Lower lobe of right lung (tissue), 2 donors: ENCODE measurements at places on chromosomes 3 and 15. TPM values are rescaled to one million over a fixed set of nuclear protein-coding genes. Genes with fewer than 3 reads are reported as not detected.

DNA sequence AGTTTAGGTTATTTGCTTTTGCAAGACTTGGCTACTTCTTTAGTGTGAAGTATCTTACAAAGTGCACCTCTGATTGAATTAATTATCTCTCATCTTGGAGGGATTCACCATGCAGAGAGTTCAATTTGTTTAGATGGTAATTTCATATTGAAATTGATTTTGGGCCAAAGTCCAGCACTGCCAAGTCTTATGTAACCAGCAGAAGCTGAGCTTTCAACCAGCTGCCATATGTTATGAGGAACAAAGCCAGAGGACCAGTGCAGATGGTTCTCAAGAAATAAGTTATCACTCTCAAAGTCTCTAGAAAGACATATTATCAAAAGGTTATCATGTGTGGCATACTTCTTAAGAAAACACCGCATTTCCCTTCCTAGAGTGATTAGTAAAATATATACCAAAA, 29.0 kb downstream of the ABHD6 start:
- DNase-seq, result no peak
- H3K4me1 ChIP-seq, result no peaks in the 10 kb centered on the region
- no peak overlapping the region for H3K27ac ChIP-seq
- no peaks in the 10 kb centered on the region for H3K27me3 ChIP-seq
- H3K36me3 ChIP-seq, result peaks cover 32% of the 10 kb centered on the region

DNA sequence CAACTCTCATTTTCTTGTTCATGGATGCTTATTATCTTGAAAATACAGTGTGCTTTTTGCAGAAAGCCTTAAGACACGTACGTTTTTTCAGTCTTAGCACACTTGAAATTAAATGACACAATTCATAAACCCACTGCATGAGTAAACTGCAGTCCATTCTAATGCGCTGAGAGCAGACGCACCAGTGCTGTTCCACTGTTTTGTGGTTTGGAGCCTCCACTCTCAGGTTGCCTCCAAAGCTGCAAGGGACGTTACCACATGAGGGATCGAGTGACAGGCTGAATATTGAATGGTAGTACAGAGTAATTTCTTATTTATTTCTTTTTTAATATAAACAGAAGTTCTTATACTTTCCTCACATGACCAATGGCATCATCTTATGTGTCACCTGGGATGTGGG, 12.3 kb downstream of the IQCH start:
- H3K27ac ChIP-seq, result no peak overlapping the region
- H3K4me3 ChIP-seq, result no peak overlapping the region
- DNase-seq, result no peak

DNA sequence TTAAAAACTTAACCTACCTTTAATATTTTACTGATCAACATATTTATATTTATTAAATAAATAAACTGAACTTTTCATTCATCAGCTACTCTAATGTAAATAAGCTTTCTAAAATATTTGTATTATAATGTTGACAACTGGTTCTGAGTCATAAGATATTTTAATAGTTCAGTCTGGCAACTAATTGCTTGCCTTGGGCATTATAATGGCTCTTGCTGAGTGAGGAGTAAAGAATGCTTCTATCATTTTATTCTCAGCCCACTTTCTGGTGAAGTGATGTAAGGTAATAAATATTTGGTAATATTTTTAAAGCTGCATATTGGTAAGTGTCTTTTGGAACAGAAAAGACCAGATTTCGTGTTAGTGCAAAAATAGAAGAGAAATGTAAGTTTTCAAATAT, 81.5 kb downstream of the DIPK2A start:
- H3K27me3 ChIP-seq, result no peaks in the 10 kb centered on the region
- H3K4me3 ChIP-seq, result no peak overlapping the region
- no peak for DNase-seq
- no peak overlapping the region for H3K27ac ChIP-seq
- no peaks in the 10 kb centered on the region for H3K36me3 ChIP-seq
- H3K4me1 ChIP-seq, result no peaks in the 10 kb centered on the region

GOLGA8S gene
- total RNA-seq, result 0.53 TPM

DNA sequence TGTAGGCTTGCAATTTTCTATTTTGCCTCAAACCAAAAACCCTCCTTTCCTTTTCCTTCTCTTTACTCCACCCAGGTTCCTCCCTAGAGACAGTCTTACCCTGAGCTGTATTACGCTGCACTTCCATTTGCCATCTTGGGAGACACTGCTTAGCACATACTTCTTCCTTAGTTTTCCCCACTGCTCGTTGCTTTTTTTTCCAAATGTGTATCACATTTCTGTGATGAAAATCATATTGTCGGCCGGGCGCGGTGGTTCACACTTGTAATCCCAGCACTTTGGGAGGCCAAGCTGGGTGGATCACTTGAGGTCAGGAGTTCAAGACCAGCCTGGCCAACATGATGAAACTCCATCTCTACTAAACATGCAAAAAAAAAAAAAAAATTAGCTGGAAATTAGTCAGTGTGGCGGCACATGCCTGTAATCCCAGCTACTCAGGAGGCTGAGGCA, 29.5 kb downstream of the POPDC2 start:
- H3K4me3 ChIP-seq, result no peak overlapping the region
- H3K36me3 ChIP-seq, result no peaks in the 10 kb centered on the region
- DNase-seq, result no peak
- no peaks in the 10 kb centered on the region for H3K27me3 ChIP-seq

MUC20 gene
- total RNA-seq, result 14.3 TPM

GRCh38 chr3:104018541-104018940, 1348.2 kb upstream of the ALCAM start:
- no peak overlapping the region for H3K27ac ChIP-seq
- H3K4me3 ChIP-seq, result no peak overlapping the region
- no peaks in the 10 kb centered on the region for H3K4me1 ChIP-seq
- H3K36me3 ChIP-seq, result no peaks in the 10 kb centered on the region
- DNase-seq, result no peak
